Mesenchymal stem cell (in vitro differentiated cells and primary cell): ENCODE measurements at places on chromosomes 3 and 15.

DNA sequence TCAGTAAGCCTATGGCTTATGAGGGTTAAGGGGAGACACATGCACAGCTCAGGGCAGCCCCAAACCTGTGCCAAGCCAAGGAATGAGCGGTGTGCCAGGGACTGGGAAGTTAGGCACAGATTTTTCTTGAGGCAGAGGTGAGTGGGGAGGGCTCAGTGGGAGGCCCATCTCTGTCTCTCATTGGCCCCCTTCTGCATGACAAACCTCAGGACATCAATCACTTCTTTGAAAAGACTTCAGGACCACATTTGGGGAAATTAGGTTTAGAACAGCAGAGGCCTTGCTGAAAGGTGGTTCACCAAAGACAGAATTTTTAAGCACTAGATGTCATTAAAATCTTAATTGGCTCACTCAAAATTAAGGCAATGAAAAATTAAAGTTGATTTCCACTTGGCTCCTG lies 57.2 kb downstream of the RAB11A start:
- DNase-seq, result no peak

DNA sequence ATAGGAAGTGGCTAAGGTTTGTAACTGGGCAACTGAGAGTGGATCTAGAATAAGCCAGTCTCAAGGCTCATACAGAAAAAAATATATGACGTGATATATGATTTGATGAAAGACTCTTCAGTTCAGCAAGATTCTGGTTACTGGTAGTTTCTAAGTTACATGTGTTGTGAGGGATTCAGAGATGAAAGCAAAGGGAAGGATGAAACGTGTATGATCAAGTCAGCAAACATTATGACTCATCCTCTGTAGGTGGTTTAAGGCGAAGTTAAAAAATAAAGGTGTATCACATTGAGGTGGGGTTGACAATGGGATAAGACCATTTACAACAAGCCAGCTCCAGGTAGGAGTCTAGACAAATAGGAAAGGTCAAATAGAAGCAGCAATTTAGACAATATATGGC lies 16.2 kb downstream of the TERC start:
- no peak for DNase-seq

DNA sequence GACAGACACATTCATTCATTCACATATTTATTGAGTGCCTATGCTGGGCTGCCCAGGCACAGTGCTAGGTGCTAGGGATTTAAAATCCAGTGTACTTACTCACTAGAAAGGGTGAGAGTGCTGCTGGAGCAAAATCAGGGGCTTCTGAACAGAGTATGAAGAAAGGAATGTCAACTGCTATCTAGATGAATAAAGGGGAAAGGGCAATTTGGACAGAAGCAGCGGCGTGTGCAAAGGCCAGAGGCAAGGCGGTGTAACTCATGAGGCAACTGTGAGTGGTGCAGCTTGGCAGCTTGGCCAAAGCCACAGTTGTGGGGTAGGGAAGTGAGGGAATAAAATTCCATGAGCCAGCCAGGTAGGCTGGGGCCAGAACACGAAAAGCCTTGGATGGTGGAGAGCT lies 76.7 kb downstream of the RAD18 start:
- DNase-seq, result no peak

DNA sequence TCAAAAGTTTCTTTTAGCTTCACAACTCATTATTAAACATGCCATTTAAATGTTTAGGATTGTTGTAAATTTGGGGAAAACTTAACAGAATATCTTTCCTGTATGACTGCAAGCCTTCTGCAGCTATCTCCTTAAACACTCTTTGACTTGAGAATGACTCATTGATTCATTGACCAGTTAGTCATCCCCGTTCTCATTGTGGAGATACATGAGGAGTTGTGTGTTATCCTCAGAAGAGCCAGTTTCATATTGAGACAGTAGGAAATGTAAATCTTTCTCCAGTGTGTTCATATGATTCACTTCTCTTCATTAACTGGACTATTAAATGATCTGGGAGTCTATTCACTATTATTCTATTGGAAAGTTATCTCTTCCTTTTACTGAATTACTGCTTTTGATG lies 83.0 kb downstream of the CRYGS start:
- DNase-seq, result peak; percentile 85

DNA sequence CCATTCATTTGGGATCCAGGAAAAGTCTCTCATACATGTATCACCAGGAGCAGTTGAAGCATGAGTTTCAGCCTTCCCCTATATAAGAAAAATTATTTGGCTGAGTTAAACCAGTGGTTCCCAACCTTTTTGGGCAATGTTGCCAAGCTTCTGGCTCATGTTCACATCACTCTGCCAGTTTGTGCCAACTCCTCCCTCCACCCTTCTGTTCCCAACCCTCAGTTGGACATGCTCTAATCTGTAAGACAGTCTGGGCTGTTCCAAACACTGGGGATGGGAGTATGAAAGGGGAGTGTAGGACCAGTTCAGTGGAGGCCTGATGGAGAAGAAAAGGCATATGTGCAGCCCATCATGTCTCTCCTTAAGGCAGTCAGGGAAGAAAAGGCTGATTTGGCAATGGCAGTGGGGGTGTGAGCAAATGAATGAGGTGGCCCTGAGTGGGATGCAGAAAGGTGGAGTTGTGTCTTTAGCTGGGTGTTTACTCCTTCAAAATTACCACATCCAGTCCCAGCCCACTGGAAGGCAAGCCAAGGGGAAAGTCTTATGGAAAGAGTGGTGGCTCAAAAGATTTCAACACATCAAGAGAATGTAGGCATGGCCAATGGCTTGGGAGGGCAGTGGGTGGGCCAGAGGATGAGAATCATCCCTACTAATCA lies 32.0 kb upstream of the PRICKLE2 start:
- no peak for DNase-seq

GRCh38 chr3:46878781-46879436 lies 1.4 kb downstream of the PTH1R start:
- no peak for DNase-seq

- DNase-seq, result no peak
These were observed 347.9 kb downstream of the RBMS3 start for GRCh38 chr3:29628795-29629194.

DNA sequence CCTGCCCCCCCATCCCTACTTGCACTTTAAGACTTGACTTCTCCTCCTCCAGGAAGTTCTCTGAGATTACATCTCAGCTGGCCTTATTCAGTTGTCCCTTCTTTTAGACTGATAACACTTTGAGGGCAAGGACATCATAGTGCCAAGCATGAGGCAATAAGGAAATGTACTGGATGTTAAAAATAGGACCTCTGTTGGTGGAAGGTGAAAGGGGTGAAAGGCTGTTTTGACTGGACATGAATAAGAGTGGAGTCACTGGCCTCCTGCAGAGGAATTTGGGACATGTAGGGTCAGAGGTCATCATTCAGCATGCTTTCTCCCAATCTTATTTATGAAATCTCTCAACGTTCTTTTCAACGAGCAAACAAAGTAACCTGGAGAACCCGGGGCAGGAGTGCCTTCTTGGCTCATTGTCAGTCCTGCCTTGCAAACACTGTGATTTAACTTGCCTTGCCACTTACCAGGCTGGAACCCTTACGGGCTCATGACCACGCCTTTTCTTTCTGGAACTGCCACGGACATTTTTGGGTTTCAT lies 38.6 kb downstream of the TRIM71 start:
- no peak for DNase-seq

GRCh38 chr3:6821411-6821810 lies 39.5 kb upstream of the GRM7 start:
- no peak for DNase-seq

DNA sequence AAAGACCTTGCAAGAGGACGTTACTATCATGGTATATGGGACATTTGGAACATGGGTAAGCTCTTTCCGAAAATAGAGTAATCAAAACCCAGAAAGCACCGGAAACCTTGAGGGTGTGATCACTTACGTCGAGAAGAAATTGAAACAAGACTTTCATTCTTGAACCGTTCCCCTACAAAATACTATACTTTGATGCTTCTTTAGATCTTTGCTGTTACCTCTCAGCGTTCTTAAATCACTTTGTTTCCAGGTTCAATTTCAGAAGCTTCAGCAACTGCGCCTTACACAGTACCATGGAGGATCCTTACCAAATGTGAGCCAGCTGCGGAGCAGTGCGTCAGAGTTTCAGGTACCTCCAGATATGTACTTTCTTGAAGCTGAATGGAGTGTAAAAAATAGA lies 10.1 kb downstream of the CRTC3 start:
- no peak for DNase-seq

- DNase-seq, result no peak
These were observed 85.6 kb downstream of the LPP start for GRCh38 chr3:188239577-188239976.

DNA sequence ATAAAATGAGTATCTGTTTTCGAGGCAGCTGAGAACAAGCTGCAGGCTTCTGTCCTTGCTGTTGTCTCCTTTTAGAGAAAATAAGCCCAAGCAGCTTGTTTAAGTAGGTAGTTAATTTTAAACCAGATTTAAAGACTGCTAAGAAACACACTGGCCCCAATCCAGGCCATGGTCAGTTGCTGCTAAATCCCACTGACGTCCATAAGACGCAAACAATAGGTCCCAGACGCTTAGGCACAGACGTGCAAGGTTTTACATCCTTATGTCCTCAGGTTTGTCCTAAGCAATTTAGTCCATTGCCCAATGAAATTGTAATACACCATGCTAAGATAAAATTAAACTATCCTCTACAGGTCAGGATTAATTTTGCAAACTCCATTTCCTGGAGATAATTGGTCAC lies 120.0 kb upstream of the SNTN start:
- DNase-seq, result no peak
